ELR (cell line): ENCODE measurements at places on chromosomes 3 and 15.
A peak's percentile ranks its signal among the peaks of the same experiment; 100 is the strongest.

DNA sequence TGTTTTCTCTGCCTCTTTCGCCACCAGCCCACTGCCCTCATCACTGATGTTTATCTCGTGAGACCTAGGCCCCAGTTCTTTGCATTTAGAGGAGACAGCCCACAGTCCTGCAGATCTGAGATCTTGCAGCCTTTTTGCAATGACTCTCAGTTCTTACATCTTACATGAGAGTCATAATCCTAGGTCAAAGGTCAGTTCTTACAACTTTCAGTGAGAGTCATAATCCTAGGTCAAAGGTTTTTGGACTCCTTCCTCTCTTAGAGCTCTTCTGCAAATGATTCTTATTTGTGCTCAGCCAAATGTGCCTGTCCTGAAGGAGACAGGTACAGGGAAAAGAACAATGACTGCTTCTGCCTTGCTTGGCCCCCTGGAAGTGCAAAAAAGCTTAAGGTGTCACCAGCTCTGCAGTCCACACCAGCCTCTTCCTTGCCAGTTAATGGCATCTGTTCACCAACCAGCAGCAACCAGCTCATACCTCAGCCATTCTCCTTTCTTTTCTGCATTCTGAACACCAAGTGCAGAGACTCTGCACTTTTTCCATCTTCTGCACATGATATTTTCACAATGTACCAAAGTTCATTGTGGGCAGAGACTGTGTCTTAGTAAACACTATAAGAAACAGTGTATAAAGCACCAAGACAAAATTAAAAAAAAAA, 67.1 kb downstream of the ABHD5 start:
- DNase-seq = no peak

DNA sequence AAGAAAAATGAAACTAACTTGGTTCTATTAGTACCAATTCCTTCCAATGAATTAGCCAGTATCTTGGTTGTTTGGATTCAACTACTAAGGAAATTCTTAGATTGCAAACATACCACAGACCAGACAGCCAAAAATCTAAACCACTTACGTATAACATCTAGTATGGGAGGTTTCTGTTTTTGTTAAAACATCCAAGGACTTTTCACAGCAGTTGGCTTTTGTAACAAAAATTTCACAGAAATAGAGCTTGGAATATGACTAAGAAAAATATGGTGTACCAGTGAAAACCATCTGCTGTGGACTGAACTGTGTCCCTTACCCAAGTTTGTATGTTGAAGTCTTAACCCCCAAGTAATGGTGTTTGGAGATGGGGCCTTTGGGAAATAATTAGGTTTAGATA, 199.2 kb downstream of the OTOL1 start:
- no peak for DNase-seq

- DNase-seq = peak; percentile 87
Measured at GRCh38 chr3:36677331-36678007, 86.9 kb downstream of the DCLK3 start.

- DNase-seq = peak; percentile 87
Measured at GRCh38 chr3:15268033-15268631, 62.1 kb downstream of the CAPN7 start.
